Activated B cell treated with CpG ODN at 0.5 μM for 24 hours (primary cell): ENCODE measurements at places on chromosomes 4 and X. TPM values are rescaled to one million over a fixed set of nuclear protein-coding genes. Genes with fewer than 3 reads are reported as not detected.

DNA sequence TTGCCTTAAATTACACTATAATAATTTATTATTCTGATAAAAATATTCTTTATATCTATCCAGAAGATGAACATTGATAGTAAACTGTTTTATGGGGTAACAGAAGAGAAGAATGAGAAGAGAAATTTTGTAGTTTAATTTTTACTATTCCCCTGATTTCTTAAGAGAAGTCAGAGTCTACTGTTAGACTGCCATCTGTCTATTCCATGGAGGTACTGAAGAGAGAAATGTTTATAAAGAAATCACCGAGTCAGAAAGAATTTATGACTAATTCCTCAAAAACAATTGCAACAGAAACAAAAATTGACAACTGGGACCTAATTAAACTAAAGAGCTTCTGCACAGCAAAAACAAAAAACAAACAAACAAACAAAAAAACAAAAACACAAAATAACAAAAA, 149.9 kb downstream of the FGF16 start:
- H3K27me3 ChIP-seq, result no peaks in the 10 kb centered on the region
- H3K36me3 ChIP-seq, result peaks cover 49% of the 10 kb centered on the region
- H3K27ac ChIP-seq, result no peak overlapping the region
- peaks cover 7% of the 10 kb centered on the region for H3K4me1 ChIP-seq
- H3K4me3 ChIP-seq, result no peak overlapping the region
- DNase-seq, result no peak

DNA sequence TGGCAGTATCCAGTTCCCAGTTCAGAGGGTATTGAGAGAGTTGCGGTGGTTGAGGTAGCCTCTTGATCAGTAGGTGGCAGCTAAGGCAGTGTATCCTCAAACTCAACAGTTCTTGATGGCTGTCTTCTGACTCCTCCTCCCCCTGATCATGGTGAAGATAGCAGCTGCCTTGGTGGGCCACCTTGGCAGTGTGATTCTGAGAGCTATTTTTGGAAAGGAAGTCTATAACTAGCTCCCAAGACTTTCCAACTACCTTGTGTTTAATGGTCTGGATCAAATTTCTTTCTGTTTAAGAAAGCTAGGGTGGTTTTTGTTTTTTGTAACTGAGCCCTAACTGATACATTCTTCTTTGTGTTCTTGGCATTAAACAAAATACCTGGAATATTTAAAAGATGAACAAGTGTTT, 10.5 kb upstream of the TBC1D19 start:
- H3K36me3 ChIP-seq, result no peaks in the 10 kb centered on the region
- no peak for DNase-seq
- H3K27me3 ChIP-seq, result peaks cover 5% of the 10 kb centered on the region
- no peak overlapping the region for H3K27ac ChIP-seq

DNA sequence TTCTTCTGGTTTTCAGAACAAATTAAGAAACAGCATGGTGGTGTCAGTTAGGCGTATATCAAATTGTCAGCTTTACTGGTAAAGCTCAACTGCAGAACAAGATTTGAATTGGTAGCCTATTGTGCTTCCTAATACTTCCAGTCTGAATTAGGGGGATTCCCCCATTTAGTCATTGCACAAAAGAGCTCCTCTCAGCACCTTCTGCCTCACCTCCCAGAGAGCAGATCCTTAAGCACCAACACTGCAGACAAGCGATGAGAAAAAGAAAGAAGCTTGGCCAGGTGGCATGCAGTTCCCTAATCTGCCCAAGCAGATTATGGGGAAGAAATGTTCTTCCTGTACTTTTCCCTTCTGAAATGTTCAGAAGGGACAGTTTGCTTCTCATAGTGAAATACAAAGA, 9.2 kb downstream of the MAP9 start:
- H3K36me3 ChIP-seq, result peaks cover 42% of the 10 kb centered on the region
- no peaks in the 10 kb centered on the region for H3K4me1 ChIP-seq
- H3K4me3 ChIP-seq, result no peak overlapping the region
- no peaks in the 10 kb centered on the region for H3K27me3 ChIP-seq
- H3K27ac ChIP-seq, result no peak overlapping the region
- no peak for DNase-seq

GRCh38 chr4:26088433-26088928, 174.5 kb downstream of the SMIM20 start:
- peaks cover 24% of the 10 kb centered on the region for H3K4me1 ChIP-seq
- peak overlapping the region; percentile 79 for H3K27ac ChIP-seq
- no peak for DNase-seq

GRCh38 chr4:180953572-180953971, 1289.6 kb upstream of the TENM3 start:
- no peak overlapping the region for H3K4me3 ChIP-seq
- no peaks in the 10 kb centered on the region for H3K27me3 ChIP-seq
- no peak for DNase-seq
- H3K4me1 ChIP-seq, result no peaks in the 10 kb centered on the region

GRCh38 chr4:183347146-183347545, 24.9 kb upstream of the CLDN24 start:
- DNase-seq, result no peak
- no peak overlapping the region for H3K4me3 ChIP-seq
- peaks cover 14% of the 10 kb centered on the region for H3K27me3 ChIP-seq
- peaks cover 2% of the 10 kb centered on the region for H3K4me1 ChIP-seq
- H3K27ac ChIP-seq, result no peak overlapping the region

DNA sequence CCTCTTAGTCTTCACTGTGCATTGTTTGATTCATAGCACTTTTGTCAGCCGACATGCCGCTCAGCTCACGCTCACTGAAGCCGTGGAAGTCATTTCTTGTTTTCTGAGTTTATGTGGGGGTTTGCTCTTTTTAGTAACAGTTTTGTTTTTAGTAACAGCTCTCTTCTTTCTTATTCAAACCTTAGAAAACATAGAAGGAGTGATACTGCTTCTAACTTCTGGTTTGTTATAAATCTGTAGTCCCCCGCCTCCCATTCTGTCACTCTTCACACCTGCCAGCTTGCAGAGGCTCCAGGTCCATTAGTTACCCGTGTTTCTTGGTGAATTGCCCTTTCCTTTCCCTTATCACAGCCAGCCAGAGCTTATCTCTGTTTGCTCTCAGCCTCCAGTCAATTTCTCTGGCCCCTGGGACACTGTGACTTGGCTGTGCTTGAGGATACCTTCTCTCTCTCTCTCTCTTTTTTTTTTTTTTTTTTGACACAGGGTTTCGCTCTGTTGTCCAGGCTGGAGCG, 50.5 kb downstream of the GRK4 start:
- no peaks in the 10 kb centered on the region for H3K36me3 ChIP-seq
- H3K4me3 ChIP-seq, result no peak overlapping the region
- no peak for DNase-seq
- H3K27me3 ChIP-seq, result peaks cover 5% of the 10 kb centered on the region

TSPAN7 gene
- not detected in 2 replicates for total RNA-seq

DNA sequence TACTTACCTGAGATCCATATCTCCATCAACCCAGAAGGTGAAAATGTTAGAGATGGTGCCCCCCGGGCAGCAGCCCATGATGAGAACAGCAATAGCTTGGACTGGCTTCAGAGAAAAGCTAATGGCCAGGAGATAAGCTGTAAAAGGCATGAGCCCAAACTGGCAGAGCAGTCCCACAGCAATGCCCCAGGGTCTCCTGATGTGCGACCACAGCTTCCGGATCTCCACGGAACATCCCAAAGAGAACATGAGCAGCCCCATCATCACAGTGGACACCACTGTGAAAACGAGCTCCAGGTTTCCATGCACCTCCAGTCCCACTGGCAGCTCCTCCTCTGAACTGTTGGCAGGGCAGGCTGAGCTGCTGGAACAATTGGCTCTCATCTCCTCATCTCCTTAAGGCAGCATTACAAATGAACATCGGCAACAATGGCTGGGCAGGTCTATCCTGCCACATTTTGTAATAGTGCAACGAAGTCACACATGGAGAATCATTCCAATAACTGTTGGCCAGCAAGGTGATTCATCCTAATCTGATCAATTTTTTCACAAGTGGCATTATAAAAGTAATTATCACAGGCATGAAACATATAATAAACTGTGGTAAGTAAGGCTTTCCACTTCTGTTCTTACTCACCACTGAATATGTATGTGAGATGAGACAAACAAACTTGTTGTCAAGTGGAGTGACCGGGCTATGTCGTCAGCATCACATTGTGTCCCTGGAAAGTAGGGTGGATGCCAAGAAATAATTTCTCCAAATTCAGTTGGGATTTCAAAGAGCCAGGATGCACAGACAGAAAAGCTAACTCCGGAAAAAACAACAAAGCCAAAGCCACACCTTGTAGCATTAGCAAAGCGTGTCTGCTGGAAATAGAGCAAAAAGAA, at the start of gene SLC10A6:
TSS of gene SLC10A6 (minus strand) at position 653 of the 888 bp plus-strand sequence. CDS start at position 384, 269 bp downstream.
- H3K4me3 ChIP-seq, result no peak within 1 kb of the TSS
- no peaks in the 10 kb centered on the region for H3K4me1 ChIP-seq
- DNase-seq, result no peak
- H3K27ac ChIP-seq, result no peak within 1 kb of the TSS
- no peaks in the 10 kb centered on the region for H3K27me3 ChIP-seq

DNA sequence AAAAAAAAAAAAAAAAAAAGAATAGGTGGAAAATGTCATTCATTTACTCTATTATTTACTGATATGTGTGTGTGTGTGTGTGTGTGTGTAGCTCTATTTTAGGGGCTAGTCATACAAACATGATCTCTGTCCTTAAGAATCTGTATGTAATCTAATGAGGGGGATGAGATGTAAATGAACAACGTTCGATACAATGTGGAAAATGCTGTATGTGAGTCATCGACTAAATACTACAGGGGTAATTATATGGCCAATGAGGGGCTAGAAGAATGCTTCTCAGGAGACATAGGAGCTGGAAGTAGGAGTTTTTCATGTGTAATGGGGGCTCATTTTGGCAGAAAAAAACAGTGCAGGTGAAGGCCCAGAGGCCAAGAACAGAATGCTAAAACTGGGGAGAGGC, 41.9 kb downstream of the LEF1 start:
- no peaks in the 10 kb centered on the region for H3K4me1 ChIP-seq
- H3K27me3 ChIP-seq, result peaks cover 7% of the 10 kb centered on the region
- DNase-seq, result no peak

DNA sequence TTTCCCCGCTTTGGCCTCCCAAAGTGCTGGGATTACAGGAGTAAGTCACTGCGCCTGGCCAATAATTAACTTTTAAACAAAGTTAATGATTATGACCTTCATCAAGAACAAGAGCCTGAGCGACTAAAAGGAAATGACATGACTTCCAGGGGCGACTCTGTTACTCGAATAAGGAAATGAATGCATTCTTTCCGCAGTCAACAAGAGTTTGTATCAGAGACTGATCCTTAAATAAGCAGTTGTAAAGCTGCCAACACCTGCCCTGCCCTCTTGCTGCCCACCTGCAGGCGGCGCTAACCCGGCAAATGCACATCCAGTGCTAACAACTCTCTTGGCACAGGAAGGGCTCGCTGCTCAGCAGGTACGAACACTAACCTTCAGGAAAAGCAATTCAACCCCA, 27.3 kb downstream of the WDR1 start:
- H3K4me1 ChIP-seq, result peaks cover 14% of the 10 kb centered on the region
- H3K36me3 ChIP-seq, result peaks cover 92% of the 10 kb centered on the region
- no peak overlapping the region for H3K27ac ChIP-seq
- no peaks in the 10 kb centered on the region for H3K27me3 ChIP-seq

DNA sequence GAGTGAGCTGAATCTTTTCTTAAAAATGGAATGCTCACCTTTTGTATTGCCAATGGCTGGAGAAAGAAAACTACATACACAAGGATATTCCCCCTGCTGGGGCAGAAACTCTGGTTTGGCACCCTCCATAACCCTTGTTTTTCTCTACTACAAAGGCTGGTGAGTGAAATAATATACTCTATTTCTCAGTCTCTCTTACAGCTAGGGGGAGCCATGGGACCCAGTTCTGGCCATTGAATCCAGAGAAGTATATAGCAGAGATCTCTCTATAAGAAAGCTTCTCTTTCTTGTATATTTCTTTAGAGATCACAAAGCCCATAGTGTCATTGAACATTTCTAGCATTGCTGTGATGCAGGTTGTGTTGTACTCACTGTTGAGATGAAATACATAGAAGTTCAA, 49.8 kb downstream of the SMPX start:
- DNase-seq, result no peak
- H3K4me1 ChIP-seq, result no peaks in the 10 kb centered on the region
- no peaks in the 10 kb centered on the region for H3K27me3 ChIP-seq
- H3K4me3 ChIP-seq, result no peak overlapping the region

- no peaks in the 10 kb centered on the region for H3K4me1 ChIP-seq
- H3K36me3 ChIP-seq, result no peaks in the 10 kb centered on the region
- H3K4me3 ChIP-seq, result no peak overlapping the region
- H3K27ac ChIP-seq, result no peak overlapping the region
Measured at GRCh38 chr4:81951891-81952455, 421.8 kb downstream of the HNRNPD start.

GRCh38 chr4:11624370-11624769, 195.7 kb upstream of the HS3ST1 start:
- no peak overlapping the region for H3K4me3 ChIP-seq
- no peaks in the 10 kb centered on the region for H3K4me1 ChIP-seq
- H3K27ac ChIP-seq, result no peak overlapping the region
- H3K36me3 ChIP-seq, result no peaks in the 10 kb centered on the region

NRK gene
- not detected in 2 replicates for total RNA-seq

IL2 gene
- total RNA-seq, result not detected in 2 replicates

DNA sequence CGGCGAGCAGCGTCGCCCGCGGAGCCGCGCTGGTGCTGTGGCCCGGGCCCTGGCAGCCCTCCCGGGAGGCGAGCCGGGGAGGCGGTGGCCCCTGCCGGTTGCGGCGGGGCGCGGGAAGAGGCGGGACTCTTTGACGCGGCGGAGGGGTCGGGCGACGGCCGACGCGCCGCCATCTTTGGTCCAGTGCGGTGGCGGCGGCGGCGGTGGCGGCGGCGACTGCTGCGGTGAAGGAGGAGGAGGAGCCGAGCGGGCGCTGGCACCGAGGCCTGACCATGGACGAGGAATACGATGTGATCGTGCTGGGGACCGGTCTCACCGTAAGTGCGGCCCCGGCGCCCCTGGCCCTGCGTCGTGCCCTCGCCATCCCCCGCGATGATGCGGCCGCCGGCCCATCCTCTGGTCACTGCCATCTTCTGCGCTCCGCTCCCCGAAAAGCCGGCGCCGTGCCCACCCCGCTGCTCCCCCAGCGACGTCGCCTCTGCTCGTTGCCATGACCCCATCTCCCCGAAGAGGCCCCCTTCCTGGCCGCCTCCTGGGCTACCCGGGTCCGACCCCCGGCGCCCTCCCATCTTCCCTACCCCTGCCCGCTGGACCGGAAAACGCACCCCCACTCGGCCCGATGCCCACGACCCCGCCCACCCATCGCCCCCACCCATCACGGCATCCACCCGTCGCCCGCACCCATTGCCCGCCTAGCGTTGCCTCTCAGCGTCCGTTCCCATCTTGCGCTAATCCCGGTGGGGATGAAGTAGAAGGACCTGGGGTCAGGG, at the start of gene GDI1:
TSS of gene GDI1 (plus strand) at position 172 of the 770 bp plus-strand sequence. CDS start at position 273, 101 bp downstream.
- no peaks in the 10 kb centered on the region for H3K27me3 ChIP-seq
- H3K4me1 ChIP-seq, result peaks cover 22% of the 10 kb centered on the region
- H3K4me3 ChIP-seq, result peak within 1 kb of the TSS; percentile 88

DNA sequence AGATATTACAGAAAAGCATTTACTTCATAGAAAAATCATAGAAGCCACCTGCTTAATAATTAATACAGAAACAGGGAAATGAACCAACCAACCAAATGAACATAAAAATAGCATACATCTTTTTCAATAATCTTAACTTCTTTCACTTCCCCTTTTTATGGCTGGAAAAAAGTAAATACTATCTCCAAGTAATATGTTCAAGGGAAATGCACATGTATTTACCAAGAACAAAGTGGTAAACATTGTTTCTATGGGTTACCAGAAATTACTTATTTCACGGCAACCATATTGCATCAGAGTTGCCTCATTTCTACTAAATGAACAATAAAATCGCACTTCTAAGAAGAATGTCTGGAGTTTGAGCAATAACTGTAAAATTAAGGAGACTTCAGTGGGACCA, 321.3 kb downstream of the TMA16 start:
- no peaks in the 10 kb centered on the region for H3K36me3 ChIP-seq
- DNase-seq, result no peak
- no peak overlapping the region for H3K27ac ChIP-seq
- peaks cover 19% of the 10 kb centered on the region for H3K4me1 ChIP-seq
